ENCODE measurements at places on chromosomes 5 and 9.
A peak's percentile ranks its signal among the peaks of the same experiment; 100 is the strongest.

DNA sequence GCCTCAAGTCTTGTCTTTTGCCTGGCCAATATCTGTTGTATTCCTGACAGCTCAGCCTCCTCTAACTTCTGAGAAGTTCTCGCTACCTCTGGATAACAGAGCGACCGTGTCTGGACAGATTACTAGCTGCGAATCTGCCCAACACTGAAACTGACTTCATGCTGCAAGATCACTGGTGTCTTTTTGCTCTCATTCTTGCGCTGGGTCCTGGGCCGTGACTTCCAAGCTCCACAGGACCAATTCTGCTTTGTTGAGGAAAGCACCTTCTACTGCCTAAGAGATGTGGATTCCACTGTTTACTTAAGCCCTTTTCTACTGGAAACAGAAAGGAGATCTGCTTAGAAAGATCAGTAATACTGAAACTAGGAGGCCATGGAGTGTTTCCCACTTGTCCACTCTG is 978.8 kb upstream of the DMAC1 start:
- no peak for DNase-seq

- no peak for DNase-seq
Measured at GRCh38 chr5:62168506-62169281, 137.3 kb upstream of the KIF2A start.

DNA sequence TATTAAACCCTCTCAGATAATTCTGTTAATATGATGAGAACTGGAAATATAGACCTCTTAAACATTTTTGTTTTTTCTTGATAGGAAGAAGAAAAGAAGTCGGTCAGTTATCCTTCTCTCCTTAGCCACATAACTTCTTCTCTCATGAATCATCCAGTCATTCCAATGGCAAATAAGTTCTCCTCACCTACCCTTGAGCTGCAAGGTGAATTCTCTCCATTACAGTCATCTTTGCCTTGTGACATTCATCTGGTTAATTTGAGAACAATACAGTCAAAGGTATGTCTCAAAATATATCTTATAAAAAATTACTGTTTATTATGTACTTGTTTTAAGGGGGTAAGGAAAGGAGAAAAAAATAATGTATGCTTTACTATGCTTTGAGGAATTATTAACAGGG is 165.3 kb downstream of the MAN2A1 start:
- DNase-seq = no peak

- no peak for DNase-seq
Measured at GRCh38 chr5:80078921-80079320, 43.8 kb downstream of the THBS4 start.

GRCh38 chr5:37054391-37054790 is 177.8 kb downstream of the NIPBL start:
- peak; percentile 12 for DNase-seq

DNA sequence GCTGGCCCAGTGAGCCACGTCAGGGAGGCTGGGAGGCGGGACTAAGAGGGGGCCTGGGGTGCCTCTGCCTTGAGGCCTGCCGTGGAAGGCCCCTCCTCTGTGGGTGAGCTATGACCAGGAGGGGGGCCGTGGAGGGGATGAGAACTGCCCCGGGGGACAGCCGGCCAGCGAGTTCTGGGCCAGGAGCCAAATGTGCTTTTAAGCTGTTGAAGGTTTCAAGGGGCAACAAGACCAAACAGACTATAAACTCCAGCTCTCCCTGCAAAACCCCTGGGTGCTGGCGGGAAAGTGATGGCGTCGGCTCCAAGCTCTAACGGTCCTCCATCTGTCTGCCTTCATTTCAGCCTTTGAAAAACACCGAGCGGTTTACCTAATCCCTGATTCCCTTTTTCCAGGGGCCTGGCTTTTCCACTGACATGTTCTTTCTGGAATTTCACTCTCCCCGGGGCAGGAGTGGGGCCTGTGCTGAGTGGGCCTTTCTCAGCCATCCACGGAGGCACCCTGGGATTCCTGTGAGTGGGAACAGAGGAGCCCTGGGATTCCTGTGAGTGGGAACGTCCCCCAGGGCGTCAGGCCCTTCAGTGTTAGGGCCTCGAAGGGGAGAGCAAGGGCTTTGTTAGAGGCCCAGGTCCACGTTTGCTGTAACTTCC is 65.6 kb downstream of the COL5A1 start:
- DNase-seq = no peak

DNA sequence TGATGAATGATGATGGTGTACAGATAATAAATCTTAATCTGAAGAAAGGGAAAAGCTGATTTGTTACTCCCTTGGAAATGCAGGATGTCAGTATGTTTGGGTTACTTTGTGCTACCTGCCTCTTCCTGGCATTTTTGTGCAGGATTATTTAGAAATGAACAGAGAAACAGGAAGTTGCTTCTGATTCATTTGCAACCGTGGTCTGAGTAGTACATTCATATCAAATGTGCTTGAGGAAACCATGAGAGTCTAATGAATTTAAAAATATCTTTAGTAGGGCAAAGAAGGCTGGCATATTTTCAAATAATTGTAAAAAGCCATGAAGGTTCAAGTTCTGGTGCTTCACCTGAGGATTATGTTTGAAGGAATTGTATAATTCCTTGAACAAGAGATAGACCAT is 391.6 kb downstream of the TMEM161B start:
- DNase-seq = no peak

GRCh38 chr5:21765406-21765805 is 1087.7 kb downstream of the CDH12 start:
- DNase-seq = no peak

DNA sequence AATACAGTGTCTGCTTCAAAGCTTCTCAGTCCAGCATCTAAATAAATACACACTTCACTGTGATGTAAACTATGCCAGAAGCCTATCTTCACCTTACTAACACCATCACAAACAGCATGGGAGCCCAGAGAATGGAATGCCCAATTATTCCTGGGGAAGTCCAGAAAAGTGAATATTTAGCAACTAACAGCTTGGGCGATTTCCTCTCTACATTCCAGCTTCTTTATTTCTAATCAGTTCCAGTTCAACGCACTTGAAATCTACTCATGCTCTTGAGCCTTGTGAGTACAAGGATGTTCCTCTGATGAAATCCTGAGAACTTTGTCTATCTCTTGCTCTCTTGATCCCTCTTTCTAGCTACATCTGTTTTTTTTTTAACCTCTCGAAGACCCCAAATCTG is 100.4 kb upstream of the C9orf72 start:
- no peak for DNase-seq

GRCh38 chr5:103244398-103244797 is 14.2 kb upstream of the MACIR start:
- DNase-seq = no peak

- DNase-seq = no peak
Measured at GRCh38 chr9:68522131-68522530, 18.6 kb downstream of the TMEM252 start.

DNA sequence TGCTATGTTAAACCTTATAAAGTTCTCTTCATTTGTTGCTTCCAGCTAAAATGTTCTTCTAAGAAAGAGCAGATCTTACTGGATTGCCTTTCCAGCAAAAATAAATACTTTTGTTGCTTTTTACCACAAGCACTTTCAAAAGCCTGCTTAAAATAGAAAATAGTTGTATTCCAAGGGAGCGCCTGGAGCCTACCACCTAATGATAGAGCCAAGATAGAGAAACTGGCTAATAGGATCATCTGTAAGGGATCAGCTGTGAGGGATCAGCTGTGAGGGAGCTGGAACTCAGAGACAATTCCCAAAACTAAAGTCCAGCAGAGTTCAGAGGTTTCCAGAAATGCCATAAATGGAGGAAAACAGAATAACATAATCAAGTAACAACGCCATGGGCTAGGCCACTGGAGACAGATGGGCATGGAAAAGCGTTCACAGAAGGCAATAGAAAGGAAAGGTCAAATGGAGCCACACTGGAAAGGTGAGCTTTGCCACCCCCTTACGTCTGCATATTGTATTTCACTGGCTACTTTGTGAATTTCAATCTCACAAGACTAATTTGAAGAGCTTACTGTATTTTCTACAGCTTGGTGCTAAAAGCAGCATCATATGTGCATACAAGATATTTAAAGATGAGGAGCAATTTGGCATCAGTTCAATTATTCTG is 140.6 kb upstream of the TLE4 start:
- DNase-seq = peak; percentile 15

DNA sequence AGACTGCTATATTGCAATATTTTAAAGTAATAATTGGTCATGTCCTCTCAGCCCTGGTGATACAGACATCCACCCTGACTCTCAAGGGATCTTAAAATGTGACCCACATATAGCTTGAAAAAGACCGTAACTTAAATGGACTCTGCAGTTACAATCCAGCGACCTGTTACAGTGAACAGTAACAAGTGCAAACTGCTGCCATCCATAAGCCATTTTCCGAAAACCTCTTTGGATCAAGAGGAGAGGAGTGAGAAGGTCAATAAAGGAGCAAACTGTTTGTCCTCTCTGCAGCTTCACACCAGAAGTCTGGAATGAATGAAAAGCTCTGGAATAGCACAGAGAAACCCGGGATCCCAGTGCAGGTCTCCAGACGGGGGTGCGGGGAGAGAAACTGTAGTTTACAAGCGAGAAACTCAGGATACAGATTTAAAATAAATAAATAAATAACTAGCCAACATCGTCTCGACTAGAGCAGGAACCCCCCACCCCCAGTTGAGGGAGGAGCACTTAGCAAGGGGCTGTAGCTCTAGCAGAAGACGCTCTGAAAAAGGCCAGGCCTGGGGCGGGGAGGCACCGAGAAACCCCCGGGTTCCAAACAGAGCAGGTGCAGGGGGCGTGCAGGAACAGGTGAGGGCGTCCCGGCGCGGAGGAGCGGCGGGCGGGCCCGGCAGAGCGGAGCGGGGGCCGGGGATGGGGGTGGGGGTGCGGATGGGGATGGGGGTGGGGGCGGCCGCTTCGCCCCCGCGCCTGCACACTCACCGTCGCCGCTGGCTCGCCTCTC is 572 bp downstream of the ZDHHC21 start:
- DNase-seq = no peak

GRCh38 chr5:76427206-76428140 is 24.4 kb downstream of the IQGAP2 start:
- DNase-seq = peak; percentile 53

DNA sequence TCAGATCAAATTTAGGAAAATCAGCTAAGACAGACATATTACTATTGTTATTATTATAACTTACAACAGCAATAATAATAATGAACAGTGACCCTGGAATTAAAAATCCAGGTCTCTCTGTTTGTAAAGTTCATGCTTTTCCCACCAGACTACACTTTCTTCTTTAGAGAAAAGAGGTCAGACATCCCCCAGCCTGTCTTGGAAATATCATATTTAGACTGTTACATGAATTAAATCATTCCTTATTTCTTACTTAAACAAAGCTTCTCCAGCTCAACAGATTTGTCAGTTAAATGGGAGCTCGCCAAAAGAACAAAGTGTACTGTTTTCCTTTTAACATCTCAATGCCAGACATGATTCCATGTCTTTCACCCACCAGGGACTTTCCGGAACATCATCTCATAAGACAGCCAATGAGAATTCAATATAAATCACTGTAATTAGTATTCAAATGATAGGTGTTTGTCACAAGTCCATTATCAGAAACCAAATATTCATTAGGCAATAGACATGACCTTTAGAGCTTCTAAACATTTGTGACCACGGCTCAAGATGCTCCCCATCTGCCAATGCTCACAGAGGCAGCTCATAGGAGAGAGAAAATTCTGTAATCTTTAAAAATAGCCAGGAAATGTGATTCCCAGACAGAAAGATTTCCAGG is 351.9 kb downstream of the ENC1 start:
- no peak for DNase-seq

DNA sequence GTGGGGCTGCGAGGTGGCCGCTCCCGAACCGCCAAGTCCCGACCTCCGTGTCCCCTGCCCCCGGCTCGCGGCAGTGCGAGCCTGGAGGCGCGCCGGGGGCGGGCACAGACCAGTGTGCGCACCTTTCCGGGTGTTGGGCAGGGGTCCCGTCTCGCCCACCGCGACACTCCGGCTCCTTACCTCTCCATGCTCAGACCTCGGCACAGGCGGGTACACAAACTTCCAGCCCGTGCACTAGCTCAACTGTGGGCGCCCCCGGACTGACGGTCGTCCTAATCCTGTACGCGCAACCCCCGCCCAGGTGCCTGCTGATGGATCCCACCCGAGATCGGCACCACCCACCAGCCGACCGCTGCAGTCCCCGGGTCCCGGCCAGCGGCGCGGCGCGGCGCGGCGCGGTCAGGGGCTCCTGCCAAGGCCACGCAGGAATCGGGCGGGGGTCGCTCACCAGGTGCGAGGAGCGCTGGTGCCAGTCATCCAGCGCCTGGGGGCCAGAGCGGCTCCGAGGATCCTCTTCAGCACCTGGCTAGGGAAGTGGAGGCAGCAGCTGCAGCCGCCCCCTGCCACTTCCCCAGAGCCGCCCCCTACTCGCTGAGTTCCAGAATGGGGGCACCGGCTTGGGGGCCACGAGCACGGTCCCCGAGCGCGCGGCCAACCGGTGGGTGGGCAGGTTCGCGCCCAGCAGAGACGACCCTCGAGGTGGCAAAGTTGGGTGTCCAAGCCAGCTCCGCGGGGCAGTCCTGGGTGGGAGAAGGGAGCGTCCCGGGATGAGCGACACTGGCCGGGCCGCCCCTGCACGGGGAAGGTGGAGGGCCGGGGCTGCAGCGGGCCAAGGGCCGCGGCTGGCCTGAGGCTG is 511 bp downstream of the SEMA5A start:
- peak; percentile 63 for DNase-seq

GRCh38 chr9:123863164-123863855 is 66.6 kb downstream of the DENND1A start:
- peak; percentile 90 for DNase-seq

DNA sequence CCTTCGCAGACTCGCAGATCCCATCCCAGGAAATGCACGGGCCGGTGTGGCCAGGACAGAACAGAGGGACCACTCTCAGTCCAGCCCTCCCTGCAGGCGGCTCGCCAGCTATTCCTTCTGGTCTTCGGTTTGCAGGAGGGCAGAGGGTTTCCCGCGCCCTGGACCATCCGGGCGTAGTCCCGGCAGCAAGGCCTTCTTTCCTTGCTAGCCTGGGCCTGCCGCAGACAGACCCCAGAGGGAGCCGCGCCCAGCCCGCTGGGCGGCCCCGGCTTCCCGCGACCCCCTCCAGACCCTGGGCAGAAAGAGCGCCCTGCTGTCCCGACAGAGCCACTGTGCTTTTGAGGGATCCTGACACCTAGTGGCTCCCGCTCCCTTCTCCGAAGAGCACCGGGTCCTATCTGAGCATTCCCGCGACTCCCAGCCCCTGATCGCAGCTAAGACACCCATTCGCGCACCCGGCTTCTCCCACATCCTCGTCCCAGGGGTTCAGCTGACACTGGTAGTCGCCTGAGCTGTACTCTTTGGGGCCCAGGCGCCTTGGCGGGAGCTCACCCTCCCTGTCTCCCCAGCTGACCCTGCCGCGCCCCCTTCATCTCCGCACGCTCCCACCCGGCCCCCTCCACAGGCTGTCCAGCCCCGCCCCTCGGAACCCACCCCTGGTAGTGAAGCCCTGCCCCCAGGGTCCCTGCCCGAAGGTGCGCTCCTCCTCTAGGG is 1.1 kb downstream of the CFAP90 start:
- peak; percentile 79 for DNase-seq
